Stimulated activated CD8-positive, alpha-beta memory T cell treated with anti-CD3 and anti-CD28 coated beads, Interleukin-7, amount 100 ng/mL, for 1 hour (primary cell): ENCODE measurements at places on chromosomes 6 and 20.

DNA sequence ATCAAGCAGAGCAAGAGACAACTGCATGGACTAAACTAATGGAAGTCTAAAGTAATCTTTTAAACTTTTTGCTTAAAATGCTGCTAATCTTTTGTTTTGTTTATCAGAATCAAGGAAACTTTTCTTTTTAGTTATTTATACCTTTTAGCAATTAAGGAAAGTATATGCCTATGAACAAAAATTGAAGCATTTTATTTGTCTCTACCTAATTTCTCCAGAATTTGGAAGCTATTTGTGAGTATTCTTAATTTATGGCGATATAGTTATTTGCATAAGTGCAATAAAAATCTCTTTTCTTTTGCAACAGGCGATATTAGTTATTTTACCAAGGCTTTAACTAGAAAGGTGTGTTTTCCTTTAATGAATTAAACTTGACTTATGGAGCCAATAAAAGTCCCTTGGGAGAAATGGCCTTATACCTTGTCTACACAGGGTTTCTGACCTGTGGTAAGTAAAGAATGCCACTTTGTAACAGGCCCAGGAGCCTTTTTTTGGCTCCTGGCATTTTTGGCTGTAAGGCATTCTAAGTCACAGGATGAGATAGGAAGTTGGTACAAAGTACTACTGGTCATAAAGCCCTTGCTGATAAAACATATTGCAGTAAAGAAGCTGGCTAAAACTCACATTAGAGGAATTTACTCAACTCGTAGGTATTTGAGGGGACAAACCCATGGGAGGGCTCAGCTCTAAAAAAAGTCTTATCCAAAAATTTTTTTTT is 37.2 kb downstream of the TMEM14A start:
- DNase-seq: no peak

GRCh38 chr20:57199656-57200405 is 66.6 kb downstream of the BMP7 start:
- no peak for DNase-seq

DNA sequence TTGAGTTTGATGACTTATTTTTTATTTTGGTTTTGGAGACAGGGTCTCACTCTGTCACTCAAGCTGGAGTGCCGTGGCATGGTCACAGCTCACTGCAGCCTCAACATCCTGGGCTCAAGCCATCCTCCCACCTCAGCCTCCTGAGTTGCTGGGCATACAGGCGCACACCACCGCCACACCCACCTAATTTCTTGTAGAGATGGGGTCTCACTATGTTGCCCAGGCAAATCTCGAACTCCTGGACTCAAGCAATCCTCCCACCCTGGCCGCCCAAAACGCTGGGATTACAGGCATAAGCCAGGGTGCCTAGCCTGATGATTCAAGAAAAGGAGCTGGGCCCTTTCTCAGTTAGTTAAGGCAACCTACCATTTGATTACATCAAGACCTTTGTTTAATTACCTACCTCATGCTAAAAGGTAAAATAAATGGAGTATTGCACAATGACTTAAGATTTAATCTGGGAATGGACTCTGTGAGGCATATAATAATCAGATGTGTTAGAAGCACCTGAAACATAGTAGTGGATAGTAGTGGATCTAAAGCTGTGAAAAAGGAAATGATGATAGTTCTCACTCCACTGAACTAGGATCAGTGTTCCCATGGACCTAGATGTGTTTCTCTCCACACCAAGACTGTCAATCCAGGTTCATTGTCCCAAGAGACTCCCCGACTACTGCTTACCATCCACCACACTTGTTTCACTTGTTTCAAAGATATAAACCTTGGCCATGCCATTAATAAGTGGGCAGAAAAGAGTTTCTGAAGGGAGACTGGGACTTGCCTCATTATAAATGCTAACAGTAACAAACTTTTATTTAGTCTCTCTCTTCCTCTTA is 2.1 kb downstream of the TNFRSF21 start:
- DNase-seq: no peak

- no peak for DNase-seq
Measured at GRCh38 chr20:5041433-5041832, 40.1 kb upstream of the SLC23A2 start.

DNA sequence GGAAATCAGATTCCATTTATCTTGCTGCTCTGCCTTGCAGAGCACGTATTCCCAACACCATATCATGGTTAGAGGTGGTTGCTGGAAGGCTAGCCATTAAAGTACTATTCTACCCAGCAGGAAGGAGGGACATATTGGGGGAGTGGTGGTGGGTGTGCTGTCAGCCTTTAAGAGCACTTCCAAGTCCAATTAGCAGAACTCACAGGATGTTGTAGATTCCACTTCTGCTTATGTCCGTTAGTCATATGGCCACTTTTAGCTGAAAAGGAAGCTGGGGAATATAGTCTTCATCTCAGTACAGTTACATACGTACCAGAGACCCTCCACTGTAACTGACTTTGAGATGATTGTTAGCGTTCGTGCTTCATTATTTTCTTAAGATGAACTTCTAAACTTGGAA is 94.4 kb downstream of the SAMD3 start:
- no peak for DNase-seq
